ENCODE measurements at places on chromosomes 3 and 15.

DNA sequence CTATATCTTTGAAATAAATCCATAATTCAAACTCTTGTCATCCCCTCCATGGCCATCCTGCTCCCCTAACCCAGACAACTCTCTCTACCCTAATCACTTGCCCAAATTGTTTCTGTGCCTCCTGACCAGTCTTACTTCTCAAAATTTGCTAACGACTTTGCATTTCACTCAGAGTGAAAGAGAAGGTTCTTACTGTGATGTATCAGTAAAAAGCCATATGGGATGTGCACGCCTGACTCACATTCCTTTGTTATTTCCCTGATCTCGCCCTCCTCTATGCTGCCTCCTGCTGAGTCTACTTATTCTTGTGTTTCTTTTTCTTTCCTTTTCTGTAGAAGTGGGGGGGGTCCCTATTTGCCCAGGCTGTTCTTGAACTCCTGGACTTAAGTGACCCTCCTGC is 487.2 kb upstream of the FRG2C start:
- no peak for DNase-seq

DNA sequence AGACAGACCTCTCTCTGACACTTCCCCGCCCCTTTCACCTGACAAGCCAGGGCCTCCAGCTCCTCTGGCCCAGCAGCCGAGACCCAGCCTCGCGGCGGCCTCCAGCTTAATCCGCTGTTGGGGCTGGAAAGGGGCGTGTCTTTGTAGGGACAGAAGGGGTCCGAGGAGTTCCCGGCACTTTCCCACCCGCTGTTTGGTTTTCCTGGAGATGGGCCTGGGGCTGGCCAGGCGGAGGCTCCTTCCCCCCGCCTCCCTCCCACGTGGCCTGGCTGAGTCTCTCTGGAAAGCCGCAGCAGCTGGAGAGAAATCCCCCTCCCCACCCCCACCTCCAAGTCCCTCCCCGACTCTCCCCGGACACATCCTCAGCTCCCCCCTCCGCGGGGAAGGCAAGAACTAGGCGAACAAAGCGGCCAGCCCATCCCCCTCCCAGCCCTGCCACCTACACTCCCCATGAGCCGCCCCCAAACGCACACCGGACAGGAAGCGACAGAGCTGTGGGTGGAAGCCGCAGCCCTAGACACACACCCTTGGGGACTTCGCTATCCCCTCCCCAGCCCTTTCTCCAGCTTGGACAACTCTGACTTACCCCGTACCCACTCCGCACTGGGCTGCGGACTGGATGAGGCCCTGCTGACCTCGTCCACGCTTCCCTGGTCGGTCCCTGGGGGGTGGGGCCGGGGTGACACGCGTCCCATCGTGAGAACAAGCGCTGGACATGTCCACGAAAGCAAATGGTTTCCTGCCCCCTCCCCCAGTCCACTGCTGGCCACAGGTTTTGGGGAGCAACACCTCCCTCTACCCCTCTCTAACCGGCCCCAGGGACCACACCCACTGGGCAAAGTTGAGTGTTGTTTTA is 1.2 kb downstream of the IGDCC4 start:
- DNase-seq, result no peak

DNA sequence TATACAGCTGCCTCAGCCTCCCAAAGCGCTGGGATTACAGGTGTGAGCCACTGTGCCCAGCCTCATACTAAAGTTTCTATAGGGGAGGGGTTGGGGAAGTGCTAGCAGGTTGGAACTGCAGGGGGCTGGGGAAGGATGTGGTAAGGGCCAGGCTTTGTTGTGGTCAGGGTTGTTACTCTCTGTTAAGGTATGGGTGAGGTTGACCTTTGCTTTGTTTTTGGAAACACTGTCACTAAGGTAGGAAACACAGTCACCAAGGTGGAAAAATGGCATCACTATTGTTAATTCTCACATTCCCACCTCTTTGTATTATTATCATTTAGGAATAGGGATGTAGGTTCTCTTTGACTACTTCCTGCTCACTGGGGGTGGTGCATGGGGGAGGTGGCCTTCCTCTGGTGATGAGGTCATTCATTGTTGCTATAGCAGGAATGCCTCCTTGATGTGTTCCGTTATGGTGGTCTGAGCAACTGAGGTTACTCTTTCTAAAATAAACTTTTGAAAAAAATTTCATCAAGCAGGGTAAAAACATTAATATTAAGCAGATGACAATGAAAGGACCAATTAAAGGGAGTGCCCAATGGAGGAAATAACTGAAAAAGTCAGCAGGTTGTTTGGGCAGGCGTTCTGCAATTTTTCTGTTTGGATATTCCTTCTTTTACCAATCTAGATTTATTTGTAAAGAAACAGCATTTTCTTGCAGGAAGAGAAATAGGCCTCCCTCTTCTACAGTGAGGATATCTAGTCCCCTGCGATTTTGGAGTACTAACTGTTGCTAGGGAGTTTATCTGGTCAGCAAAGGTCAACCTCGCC is 150.5 kb downstream of the WDR76 start:
- DNase-seq, result peak; percentile 71

- no peak for DNase-seq
Measured at GRCh38 chr15:87863152-87863551, 393.4 kb downstream of the NTRK3 start.

- DNase-seq, result peak; percentile 61
Measured at GRCh38 chr3:184227481-184227935, 1.9 kb upstream of the VWA5B2 start.

- DNase-seq, result no peak
Measured at GRCh38 chr3:31331278-31331677, 201.4 kb upstream of the STT3B start.

DNA sequence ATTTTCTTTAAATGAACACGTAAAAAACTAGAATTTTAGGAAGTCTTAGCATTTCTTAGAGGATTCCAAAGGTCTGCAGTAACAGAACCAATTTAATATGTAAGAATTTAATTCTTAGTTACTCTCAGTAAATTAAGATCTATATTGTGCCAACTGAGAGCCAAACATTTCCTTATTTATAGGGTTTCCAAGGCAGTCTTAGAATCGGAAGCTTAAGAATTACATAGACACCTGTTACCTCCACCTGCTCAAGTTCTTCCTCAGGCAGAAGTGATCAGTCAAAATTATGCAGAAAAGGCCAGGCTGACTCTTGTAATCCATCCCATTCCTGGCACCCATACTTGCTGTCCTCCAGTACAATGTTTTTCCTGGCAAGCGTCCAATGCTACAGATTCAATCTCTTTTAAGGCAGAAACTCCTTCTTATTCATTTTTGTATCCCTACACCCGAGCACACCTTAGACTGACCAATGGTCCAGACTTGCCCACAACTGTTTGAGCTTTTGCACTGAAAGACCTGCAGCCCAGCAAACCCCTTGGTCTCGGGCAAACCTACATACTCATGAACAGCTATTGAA is 64.3 kb downstream of the NCEH1 start:
- DNase-seq, result no peak

DNA sequence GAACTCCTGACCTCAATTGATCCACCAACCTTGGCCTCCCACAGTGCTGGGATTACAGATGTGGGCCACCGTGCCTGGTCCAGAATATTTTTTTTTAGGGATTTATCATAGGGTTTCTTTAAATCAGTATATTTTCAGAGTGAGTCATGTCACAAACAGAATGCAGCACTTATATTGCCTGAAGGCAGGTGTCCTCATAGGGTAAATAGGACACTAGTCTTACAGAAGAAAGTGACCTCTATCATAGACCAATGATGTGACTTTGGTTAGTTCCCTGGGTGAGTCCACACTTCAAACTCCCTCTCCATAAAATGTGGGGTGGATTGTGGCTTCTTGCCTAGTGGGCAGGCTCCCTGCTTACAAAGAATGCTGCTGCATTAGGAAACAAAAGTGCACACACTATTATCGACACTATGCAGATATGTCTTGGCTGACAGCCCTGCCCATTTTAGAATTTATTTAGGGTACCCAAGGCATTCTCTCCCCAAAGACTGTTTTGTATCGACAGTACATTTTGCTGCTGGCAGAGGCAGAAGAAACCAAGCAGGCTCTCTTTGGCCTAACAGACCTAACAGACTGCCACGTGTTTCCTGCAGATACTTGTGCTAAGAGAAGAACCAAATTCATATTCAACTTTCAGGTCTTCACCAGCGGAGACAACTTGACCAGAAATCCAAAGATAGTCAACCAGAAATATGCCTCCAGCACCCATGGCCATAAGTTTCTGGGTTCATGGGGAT is 125.0 kb downstream of the MOBP start:
- no peak for DNase-seq

- no peak for DNase-seq
Measured at GRCh38 chr3:65888980-65889706, 149.6 kb downstream of the MAGI1 start.

DNA sequence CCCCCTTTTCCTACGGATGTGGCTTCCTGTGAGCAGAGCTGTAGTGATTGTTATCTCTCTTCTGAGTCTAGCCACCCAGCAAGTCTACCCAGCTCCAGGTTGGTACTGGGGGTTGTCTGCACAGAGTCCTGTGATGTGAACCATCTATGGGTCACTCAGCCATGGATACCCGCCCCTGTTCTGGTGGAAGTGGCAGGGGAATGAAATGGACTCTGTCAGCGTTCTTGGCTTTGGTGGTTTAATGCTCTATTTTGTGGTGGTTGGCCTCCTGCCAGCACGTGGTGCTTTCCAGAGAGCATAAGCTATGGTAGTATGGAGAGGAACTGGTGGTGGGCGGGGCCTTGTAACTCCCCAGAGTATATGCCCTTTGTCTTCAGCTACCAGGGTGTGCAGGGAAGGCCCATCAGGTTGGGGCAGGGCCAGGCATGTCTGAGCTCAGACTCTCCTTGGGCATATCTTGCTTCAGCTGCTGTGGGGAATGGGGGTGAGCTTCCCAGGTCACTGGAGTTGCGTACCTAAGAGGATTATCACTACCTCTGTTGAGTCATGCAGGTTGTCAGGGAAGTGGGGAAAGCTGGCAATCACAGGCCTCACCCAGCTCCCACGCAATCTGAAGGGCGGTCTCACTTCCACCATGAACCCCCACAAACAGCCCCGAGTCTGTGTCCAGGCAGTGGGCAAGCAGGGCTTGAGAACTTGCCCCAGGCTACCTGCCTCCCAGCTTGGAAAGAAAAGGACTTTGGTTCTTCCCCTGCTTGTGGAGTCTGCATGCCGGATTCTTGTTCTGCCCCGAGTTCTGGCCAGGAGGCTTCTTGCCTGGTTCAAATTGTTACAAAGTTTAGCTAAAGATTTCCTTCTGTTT is 9.0 kb upstream of the ADGRG7 start:
- peak; percentile 6 for DNase-seq

DNA sequence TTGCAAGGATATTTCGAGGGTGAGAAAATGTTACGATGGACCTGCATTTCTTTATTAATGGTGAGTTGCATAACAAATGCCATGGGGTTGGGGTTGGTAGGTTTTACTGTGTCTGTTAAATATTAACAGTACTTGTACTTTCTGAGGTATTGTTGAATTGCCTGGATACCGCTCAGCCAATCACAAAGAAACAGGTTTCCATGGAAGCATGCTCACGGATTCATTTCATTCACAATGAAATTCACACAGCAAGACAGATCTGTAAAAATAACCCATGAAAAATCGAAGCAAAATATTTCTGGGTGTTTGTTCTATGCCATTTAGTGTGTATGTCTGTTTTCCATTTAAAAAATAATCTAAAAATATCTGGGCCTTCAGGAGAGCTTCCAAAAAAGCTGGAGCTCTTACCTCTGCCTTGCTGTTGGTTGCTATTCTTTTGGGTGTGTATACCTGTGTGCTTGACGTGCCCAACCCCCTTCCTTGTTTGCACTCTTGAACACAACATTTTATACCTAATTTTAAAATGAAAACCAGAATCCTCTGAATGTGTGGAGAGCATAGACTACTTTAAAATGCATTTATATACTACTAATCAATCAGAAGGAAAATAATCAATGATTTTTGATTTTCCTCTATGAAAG is 479.8 kb upstream of the TBL1XR1 start:
- DNase-seq, result no peak

DNA sequence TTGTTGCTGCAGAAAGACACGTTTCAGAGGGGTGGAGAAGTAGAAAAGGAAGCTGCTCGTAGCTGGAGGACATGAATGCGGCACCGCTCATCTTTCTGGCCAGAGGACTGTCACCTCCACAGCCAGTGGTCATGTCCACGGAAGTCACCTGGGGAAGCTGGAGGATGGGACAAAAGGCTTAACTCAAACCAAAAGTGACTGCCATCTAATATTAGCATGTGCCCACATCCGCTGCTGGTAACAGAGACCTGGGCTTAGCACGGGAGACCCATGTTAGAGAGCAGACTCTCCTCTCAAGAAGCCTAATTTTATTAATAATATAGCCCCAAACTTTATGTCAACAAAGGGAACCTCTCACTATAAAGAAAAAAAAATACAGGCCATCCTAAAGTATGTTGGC is 5.9 kb downstream of the MEX3B start:
- DNase-seq, result no peak

All from activated CD4-positive, alpha-beta T cell treated with anti-CD3 and anti-CD28 coated beads, Interleukin-2, Interleukin-6, amounts not matched to agents 100 ng/mL and 50 ng/mL, durations not matched to agents 16 hours and 8 hours (primary cell).